ENCODE measurements at places on chromosomes 4 and X.

- no peak for DNase-seq
Observed at GRCh38 chrX:13432414-13433297, 112.8 kb upstream of the ATXN3L start.

GRCh38 chr4:71009086-71009485 lies 15.6 kb downstream of the DCK start:
- no peak for DNase-seq

DNA sequence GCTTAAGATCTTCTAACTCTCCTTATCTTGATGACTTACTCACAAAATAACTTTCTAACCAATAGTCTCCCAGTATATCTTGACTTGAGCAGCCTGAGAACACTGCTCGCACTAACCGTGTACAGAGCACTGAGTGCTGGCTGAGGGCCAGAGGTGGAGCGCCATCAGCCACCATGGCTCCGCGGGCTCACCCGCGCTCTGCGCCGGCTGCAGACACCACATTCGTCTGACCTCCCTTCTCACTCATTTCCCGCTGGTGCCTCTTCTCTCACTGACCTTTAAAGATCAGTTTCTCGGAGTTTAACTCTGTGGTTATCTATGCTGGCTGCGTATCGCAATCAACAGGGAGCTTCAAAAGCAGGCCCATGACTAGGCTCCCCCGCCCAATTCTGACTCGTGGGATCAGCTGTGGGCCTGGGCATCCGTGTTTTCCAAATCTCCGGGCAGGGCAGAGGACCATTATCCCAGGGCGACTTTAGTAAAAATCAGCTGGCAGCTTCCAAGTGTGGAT lies 78.6 kb downstream of the HAUS3 start:
- DNase-seq: no peak

DNA sequence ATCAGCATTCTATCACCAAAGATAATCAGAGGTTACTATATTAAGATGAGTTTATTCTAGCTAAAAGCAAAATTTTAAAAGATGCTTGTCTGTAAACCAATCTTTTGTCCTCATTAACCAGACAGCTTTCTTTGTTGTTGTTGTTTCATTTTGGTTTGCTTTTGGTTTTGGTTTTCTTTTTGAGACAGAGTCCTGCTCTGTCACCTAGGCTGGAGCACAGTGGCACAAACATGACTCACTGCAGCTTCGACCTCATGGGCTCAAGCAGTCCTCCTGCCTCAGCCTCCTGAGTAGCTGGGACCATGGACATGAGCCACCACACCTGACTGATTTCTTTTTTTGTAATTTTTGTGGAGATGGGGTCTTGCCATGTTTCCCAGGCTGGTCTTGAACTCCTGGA lies 102.9 kb downstream of the COX18 start:
- no peak for DNase-seq

DNA sequence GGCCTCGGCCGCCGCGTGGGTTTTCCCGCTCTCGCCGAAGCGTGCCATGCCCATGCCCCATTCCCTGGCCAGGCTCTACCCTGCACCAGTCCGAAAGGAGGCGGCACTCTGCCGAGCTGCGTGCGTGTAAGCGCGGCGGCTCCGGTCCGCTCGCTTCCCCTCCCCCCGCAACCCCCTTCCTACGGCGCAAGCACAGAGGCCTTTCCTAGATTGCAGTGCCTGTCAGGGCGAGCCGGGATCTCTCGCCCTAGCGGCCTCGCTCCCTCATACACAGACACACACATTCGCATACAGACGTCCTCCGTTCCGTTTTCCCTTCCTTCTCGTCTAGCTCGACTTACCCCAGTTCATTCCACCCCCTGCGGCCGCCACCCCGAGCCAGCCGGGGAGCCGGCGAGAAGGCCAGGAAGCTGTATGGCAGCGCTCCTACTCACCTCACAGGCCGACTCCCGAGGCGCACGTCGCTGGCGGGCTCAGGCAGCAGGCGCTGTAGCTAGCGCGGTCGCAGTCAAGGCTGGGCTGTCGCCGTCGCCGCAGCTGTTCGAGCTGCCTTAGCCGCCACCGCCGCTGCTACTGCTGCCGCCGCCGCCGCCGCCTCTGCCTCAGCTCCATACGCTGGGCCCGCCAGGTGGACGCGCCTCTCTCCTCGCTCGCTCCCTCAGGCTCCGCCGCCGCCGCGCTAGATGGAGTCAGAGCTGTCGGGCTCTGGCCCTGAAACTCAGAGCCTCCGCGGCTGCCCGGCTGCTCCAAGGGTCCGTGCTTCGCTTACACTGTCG lies 615 bp downstream of the NEXMIF start:
- peak; percentile 18 for DNase-seq

GRCh38 chr4:136818811-136819330 lies 713.4 kb downstream of the PCDH18 start:
- DNase-seq: no peak

GRCh38 chr4:85495621-85496020 lies 20.7 kb downstream of the ARHGAP24 start:
- no peak for DNase-seq

GRCh38 chr4:2432991-2433530 lies 14.3 kb downstream of the CFAP99 start:
- no peak for DNase-seq

GRCh38 chr4:44662623-44663005 lies 11.2 kb upstream of the YIPF7 start:
- no peak for DNase-seq

DNA sequence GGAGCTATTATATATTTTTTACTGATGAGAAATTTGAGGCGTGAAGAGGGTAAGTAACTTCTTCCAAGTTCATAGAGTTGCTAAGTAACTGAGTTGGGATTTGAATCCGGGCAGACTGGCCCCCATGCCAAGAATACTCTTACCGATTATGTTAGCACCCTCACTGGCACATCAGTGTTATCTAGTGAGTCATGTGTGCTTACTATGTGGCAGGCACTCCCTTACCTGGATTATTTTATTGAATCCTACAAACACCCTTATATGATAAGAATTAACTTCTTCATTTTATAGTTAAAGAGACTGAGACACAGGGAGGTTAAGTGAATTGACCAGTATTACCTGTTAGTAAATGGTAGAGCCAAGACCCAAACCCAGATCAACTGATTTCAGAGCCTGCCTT lies 20.9 kb downstream of the MTHFD2L start:
- DNase-seq: no peak
